ENCODE measurements at places on chromosomes 13 and 19.

DNA sequence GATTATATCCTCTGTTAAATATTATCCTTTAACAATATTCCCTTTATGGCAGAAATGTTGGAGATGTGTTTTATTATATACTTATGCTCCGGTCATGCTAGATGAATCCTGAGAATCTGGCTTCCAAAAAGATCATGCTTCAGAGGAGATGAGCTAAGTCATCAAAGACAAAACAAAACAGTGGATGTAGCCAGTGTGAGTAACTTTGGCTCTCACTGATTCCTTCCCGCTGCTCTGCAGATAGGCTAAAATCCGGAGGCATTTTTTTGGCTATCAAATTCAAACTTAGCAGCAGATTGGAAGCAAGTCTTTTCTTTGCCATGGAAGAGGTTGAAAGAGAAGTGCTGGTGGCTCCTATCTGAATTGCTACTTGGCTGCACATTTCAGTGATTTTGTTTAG lies 295.9 kb downstream of the GPC6 start:
- DNase-seq, result peak; percentile 82

DNA sequence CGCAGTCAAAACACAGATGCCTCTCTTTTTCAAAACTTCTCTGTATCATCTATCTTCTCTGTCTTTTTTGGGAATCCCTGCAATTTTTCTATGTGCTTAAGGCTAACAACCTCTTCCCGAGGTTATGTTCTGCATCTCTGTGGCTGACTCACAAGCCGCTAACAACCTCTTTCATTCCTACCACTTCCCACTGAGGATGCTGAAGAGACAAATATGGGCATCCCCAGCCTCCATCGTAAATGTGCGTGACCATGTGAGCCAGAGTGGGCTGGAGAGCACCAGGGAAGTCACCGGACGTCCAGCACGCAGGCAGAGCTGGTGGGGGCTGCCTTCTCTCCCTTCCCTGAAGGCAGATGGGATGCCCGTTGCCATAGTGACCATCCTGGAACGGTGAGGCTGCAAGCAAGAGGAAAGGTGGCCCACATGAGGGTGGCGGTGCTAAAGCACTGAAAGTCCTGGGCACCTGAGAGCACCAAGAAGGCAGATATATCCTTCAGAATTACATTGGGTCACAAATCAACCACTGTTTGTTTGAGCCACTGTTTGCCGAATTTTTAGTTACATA lies 122.8 kb downstream of the SHISA2 start:
- DNase-seq, result no peak

GRCh38 chr13:79398915-79399314 lies 7.1 kb downstream of the RBM26 start:
- DNase-seq, result no peak

DNA sequence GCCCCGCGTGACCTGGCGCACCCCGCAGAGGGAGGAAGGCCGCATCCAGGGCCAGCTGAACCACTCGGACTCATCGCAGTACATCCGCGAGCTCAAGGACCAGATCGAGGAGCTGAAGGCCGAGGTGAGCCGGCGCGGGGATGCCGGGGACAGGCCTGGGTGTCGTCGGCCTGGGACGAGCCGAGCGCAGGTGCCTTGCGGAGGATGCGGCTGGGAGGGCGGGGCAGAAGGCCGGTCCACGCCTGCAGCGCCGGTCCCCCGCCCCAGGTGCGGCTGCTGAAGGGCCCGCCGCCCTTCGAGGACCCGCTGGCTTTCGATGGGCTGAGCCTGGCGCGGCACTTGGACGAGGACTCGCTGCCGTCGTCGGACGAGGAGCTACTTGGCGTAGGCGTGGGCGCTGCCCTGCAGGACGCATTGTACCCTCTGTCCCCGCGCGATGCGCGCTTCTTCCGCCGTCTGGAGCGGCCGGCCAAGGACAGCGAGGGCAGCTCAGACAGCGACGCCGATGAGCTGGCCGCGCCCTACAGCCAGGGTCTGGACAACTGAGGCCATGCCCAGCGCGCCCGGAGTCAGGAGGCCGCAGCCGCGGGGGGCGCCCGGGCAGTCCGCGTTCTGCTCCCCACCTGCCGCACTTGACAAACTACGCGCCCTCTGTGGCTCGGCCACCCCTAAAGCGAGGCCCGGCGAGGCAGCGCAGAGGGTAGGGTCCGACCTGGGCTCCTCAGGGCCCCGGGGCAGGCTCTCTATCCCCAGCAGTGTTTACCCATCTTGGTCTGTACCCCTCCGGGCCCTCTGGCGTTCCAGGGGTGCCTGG lies 10.8 kb downstream of the PRR36 start:
- DNase-seq, result no peak

GRCh38 chr19:4077800-4078684 lies 11.3 kb upstream of the ZBTB7A start:
- no peak for DNase-seq

DNA sequence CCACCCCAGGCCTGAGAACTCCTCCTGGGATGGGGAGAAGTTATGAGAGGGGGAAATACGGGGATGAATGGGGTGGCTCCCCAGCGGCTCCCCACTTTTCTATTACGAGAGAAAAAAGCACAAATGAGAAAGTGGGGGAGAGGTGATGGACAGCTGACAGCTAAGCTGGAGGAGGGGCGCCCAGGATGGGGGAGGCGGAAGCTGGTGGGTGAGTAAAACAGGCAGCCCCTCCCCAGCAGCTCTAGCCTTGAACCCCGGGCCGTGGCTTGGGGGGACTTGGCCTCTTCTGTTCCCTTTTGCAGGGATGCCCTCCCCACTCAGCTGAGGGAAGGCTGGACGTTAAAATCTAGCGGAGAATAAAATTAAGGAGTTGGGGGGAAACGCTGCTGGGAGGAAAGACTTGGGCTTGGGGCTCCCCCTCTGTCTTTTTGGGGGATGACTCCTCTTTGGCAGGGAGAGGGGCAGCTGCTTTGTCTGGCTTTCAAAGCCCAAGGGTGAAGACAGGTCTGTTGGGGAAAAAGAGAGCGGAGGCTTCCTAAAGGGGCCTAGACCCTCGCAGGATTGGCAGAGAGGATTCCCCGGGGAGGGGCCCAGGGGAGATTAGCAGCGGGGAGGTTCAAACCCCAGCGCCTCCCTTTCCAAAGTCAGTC lies 1.4 kb upstream of the SAMD1 start:
- DNase-seq, result no peak

- DNase-seq, result no peak
These were observed 64.9 kb upstream of the HTR2A start for GRCh38 chr13:46961719-46962118.

GRCh38 chr19:49802836-49803528 lies 10.1 kb downstream of the FUZ start:
- DNase-seq, result no peak

DNA sequence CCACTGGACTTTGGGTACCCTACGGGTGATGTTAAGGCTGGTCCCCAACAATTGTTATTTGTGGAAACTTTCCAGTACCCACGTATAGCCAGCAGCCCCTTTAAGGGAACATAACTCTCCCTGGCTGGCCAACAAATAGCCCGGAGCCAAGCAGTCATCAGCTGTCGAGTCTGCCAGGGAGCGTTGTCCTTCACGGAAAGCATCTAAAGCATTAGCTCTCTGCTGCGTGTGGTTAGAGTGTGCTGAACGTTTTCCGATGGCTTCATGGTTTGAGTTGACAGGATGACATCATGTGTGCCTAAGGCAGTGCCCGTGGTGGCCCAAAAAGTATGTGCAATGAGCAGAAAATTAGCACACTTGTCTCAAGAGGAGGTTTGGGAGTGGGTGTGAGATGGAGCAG lies 3.3 kb upstream of the ZNF556 start:
- no peak for DNase-seq

DNA sequence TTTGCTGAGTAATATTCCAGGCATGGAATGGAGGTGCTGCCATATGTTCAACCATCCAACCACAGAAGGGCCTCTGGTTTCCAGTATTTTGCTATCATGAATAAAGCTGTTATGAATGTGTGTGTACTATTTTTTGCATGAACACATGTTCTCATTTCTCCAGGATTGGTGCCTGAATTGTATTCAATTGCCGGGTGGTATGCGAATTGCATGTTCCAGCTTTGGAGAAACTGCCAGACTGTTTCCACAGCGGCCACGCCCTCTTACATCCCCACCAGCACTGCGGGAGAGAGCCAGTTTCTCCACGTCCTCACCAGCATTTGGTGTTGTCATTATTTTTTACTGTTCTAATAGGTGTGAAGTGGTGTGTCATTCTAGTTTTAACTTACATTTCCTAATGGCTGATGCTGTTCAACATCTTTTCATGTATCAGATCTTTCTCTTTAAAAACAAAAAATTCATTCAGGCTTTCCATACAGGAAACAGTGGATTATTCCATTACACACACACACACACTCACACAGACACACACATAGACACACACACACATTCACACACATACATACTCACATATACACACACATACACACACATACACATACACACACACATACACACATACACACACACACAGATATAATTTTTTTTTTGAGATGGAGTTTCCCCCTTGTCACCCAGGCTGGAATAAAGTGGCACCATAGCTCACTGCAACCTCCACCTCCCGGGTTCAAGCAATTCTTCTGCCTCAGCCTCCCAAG lies 154.1 kb downstream of the PTPRS start:
- no peak for DNase-seq

DNA sequence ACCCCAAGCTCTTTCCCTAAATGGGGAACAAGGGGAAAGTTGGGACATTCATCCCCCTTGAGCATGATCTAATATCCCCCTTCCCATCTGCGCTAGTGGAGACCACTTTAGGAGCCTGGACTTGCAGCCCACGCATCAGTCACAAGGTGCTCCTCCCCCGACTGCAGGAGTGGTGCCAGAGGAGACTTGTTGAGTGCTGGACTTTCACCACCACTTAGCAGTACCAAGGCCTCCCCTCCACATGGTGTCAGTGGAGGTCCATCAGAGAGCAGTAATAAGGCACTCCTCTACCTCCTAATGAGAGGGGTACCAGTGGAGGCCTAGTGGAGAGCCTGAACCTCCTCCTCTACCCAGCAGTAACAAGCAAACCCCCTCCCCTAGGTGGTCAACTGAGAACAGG lies 22.5 kb downstream of the CAB39L start:
- peak; percentile 12 for DNase-seq
